Stimulated activated CD4-positive, alpha-beta T cell treated with anti-CD3 and anti-CD28 coated beads, Interleukin-1b, Interleukin-23, amount 100 ng/mL, for 24 hours (primary cell): ENCODE measurements at places on chromosomes 5 and 9.

GRCh38 chr5:86463339-86463738, 154.4 kb upstream of the COX7C start:
- no peak for DNase-seq

- no peak for DNase-seq
These were observed 132.7 kb upstream of the SLC12A2 start for GRCh38 chr5:127950707-127951391.

DNA sequence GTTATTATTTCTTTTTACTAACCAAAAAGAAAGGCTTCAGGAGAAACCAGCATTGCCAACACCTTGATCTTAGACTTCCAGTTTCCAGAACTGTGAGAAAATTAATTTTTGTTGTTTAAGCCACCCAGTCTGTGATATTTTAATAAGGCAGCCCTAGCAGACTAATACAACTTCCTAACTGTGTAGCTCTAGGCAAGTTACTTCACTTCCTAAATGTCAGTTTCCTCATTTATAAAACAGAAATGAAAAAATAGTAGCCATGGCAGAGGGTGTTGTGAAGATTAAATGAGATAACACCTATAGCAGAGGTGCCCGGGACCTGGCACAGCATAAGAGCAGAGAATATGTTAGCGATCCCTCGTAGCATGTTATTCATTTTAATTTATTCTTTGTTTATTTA, 66.6 kb upstream of the HAND1 start:
- no peak for DNase-seq

- DNase-seq, result no peak
These were observed 31.8 kb downstream of the SPATA31C2 start for GRCh38 chr9:88106492-88106891.

DNA sequence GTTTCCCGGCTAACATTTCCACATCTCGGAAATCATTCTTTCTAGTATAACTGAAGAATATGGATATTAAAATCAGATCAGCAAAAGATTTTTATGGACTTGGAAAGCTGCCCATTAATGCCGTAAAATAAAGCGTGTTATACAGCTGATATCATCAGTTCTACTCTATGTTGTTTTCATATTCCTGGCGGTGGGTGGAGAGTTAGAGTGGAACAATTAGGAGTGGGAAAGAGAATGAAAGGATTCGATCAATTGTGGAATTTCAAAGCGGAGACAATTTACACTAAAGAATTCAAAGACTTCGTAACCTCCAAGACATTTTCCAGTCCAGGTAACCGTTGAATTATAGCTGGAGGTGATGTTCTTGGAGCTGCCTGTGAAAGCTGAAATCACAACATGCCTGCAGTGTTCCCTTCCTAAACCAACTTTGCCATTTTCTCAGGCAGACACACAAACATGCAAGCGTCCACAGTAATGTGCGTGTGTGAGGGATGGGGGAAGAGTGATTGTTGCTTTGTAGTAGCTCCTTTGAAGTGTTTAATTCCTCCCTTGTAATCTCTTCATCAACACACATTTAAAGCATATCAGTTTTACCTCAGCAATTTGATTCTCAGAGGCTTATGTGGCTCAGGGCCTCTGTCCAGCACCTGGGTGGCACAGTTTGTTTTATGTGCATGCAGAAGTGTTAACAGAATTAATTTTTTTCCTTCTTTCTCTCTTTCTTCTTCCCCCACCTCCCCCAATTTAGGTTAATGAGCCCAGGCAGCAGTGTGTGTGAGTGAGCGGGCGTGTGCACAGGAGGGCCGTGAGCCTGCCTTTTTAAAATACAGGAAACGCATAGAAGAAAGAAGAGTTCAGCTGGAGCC, 544.1 kb downstream of the RAB3C start:
- DNase-seq, result no peak

DNA sequence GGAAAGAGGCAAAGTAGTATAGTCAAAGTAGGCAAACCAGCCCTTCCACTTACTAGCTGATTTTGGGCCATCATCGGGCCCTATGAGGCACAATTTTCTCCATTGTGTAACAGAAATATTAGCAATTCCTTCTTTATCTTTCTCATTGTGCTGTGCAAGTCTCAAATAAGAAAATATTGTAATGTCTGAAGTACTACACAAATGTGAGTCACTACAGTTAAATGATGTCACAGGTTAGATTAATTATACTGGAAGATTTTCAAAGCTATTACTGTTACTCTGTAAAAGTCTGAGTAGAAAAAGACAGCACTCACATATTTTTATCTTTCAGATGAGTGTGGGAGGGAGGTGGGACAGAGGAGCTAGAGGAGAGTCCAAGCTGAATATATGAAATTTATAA, 12.4 kb upstream of the TMC1 start:
- no peak for DNase-seq

- no peak for DNase-seq
These were observed 29.6 kb downstream of the SPRY4 start for GRCh38 chr5:142295084-142295758.
